Suprapubic skin (tissue), 4 donors: ENCODE measurements at places on chromosomes 3 and 15. TPM values are rescaled to one million over a fixed set of nuclear protein-coding genes. Genes with fewer than 3 reads are reported as not detected.
A peak's percentile ranks its signal among the peaks of the same experiment; 100 is the strongest.

Gene TGM5
- total RNA-seq: 62.9 TPM

- DNase-seq: no peak
- no peaks in the 10 kb centered on the region for H3K27me3 ChIP-seq
- H3K4me3 ChIP-seq: no peak overlapping the region
- H3K27ac ChIP-seq: no peak overlapping the region
- H3K4me1 ChIP-seq: no peaks in the 10 kb centered on the region
These were observed 111.5 kb downstream of the ERC2 start for GRCh38 chr3:56356808-56357207.

GRCh38 chr3:158750016-158750415 is 17.8 kb upstream of the RARRES1 start:
- no peak overlapping the region for H3K27ac ChIP-seq
- H3K4me1 ChIP-seq: peaks cover 7% of the 10 kb centered on the region
- no peak overlapping the region for H3K4me3 ChIP-seq
- H3K27me3 ChIP-seq: no peaks in the 10 kb centered on the region

- H3K27ac ChIP-seq: peak overlapping the region; percentile 94
- no peaks in the 10 kb centered on the region for H3K27me3 ChIP-seq
- no peaks in the 10 kb centered on the region for H3K36me3 ChIP-seq
- peaks cover 45% of the 10 kb centered on the region for H3K4me1 ChIP-seq
- DNase-seq: no peak
- H3K4me3 ChIP-seq: peak overlapping the region; percentile 85
These were observed 866 bp upstream of the CD276 start for GRCh38 chr15:73683257-73683776.

- peak; percentile 82 for DNase-seq
- no peaks in the 10 kb centered on the region for H3K27me3 ChIP-seq
- peak overlapping the region; percentile 96 for H3K27ac ChIP-seq
These were observed 112.1 kb upstream of the ICE2 start for GRCh38 chr15:60590935-60591495.

DNA sequence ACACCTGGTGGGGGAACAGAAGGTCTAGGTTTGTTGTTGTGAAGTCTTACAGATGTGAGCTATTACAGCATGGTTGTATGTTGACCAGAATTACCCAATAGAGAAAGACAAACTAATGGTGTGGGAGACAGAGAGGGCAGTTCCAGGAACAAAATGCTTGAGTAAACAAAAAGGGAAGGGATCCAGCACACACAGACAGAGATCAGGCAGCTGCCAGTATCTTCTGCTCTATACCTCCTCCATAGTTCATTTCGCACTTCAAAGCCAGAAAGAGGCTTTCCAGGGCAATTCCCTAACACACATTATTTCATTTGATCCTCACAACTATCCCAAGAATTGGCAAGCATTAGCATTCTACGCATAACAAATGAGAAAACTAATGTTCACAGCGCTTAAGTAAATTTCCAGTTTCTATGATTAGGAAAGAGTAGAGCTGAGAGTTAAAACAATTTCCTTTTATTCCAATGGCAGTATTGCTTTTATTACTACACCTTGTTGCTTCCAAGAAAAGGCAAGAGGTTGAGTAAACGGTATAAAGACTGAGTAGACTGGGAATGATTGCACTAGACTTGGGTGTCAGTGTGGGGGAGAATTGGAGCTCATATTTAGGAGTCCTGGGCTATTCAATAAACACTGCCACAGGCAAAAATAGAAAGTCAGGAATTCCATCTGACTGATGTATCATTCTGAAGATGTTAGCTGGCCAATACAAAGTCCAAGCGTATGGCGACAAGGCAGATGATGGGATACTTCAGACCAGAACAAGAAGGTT is 39.7 kb upstream of the ZNF280D start:
- no peak overlapping the region for H3K4me3 ChIP-seq
- H3K4me1 ChIP-seq: peaks cover 4% of the 10 kb centered on the region
- no peak for DNase-seq
- H3K27ac ChIP-seq: peak overlapping the region; percentile 50

DNA sequence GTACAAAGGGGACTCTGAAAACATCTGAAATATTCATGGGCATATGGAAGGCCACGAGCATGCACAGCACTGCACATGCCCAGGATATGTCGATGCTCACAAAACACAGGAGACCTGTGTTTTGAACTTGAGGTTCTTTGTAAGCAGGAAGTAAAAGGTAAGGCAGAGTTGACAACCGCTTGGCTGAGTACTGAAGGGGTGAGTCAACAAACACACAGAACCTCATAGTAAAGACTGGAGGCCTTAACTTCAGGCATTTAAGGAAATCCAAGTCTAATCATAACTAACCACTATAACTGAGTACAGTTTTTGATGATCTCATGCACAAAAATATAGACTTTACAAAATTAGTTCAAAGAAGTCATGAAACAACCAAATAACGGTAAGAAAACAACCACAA is 80.6 kb downstream of the MYO9A start:
- DNase-seq: no peak
- H3K27ac ChIP-seq: no peak overlapping the region
- H3K4me3 ChIP-seq: no peak overlapping the region
- H3K36me3 ChIP-seq: peaks cover 15% of the 10 kb centered on the region
- no peaks in the 10 kb centered on the region for H3K27me3 ChIP-seq

GRCh38 chr15:65254356-65254755 is 32.3 kb downstream of the PARP16 start:
- peaks cover 26% of the 10 kb centered on the region for H3K4me1 ChIP-seq
- peaks cover 28% of the 10 kb centered on the region for H3K36me3 ChIP-seq
- no peaks in the 10 kb centered on the region for H3K27me3 ChIP-seq
- H3K27ac ChIP-seq: no peak overlapping the region
- no peak overlapping the region for H3K4me3 ChIP-seq
- DNase-seq: no peak

DNA sequence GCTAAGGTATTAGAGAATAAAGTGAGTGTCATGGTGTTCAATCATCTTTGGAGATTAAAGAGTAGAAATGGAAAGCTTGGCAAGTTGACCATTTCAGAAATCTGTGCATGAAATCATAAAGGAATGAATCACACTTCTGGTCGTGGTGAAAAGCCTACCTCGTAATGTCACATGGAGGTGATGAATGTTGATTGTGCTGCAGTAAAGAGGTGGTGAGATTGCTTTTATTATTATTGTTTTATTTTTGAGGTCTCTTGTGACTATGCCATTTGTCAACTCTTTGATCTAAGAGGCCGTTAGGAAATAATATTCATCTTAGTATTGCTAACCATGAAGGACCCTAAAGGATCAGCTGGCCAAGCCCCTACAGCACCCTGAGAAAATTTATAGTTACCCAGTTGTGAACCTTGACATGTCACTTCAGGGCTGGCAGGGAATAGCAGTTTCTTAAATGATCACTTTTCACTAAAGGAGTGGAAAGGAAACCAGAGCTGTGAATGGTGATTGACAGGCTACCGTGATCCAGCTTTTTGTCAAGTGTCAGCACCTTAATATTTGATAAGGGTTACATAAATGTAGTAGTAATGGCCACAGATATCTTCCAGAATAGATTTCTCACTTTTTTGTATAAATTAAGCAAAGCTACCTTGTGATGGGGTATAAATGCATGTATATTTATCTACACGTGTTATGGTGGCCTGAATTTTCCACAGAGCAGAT is 203.9 kb downstream of the PTPRG start:
- no peak overlapping the region for H3K4me3 ChIP-seq
- H3K4me1 ChIP-seq: no peaks in the 10 kb centered on the region
- no peaks in the 10 kb centered on the region for H3K36me3 ChIP-seq
- DNase-seq: no peak
- H3K27ac ChIP-seq: no peak overlapping the region

- H3K4me1 ChIP-seq: peaks cover 3% of the 10 kb centered on the region
- H3K4me3 ChIP-seq: no peak overlapping the region
- DNase-seq: no peak
- H3K27me3 ChIP-seq: no peaks in the 10 kb centered on the region
- no peaks in the 10 kb centered on the region for H3K36me3 ChIP-seq
- H3K27ac ChIP-seq: no peak overlapping the region
These were observed 47.6 kb downstream of the TRIM71 start for GRCh38 chr3:32865383-32865782.
